ENCODE measurements at places on chromosomes 16 and 17.
A peak's percentile ranks its signal among the peaks of the same experiment; 100 is the strongest.

GRCh38 chr16:17063201-17064139, 407.3 kb downstream of the XYLT1 start:
- no peak for DNase-seq

GRCh38 chr17:74859459-74860228, at the start of gene GRIN2C:
Gene GRIN2C, minus strand, starts transcription at chr17:74859885. Its CDS starts 4,793 bp downstream, at chr17:74855092.
- DNase-seq = no peak

DNA sequence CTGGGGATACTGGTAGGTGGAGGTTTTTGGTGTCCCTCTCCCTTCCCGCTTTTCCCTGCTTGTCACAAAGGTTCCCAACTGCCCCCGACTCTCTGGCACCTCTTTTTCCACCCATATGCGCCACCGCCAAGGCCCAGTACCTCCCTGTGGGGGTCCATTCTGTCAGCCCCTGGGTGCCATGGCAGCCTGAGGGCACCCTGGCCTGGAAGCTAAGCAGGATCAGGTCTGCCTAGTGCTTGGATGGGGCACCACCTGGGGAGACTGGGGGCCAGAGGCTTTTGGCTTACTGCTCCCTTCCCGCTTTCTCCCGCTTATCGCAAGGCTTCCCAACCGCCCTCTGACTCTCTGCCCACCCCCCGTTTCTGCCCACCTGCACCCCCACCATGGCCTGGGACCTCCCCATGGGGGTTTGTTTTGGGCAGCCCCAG, 2286.4 kb downstream of the TP53TG3F start:
- no peak for DNase-seq

GRCh38 chr17:57424777-57425188, 168.5 kb downstream of the MSI2 start:
- DNase-seq = no peak

- no peak for DNase-seq
These were observed 78.0 kb upstream of the GAS7 start for GRCh38 chr17:10276436-10276835.

DNA sequence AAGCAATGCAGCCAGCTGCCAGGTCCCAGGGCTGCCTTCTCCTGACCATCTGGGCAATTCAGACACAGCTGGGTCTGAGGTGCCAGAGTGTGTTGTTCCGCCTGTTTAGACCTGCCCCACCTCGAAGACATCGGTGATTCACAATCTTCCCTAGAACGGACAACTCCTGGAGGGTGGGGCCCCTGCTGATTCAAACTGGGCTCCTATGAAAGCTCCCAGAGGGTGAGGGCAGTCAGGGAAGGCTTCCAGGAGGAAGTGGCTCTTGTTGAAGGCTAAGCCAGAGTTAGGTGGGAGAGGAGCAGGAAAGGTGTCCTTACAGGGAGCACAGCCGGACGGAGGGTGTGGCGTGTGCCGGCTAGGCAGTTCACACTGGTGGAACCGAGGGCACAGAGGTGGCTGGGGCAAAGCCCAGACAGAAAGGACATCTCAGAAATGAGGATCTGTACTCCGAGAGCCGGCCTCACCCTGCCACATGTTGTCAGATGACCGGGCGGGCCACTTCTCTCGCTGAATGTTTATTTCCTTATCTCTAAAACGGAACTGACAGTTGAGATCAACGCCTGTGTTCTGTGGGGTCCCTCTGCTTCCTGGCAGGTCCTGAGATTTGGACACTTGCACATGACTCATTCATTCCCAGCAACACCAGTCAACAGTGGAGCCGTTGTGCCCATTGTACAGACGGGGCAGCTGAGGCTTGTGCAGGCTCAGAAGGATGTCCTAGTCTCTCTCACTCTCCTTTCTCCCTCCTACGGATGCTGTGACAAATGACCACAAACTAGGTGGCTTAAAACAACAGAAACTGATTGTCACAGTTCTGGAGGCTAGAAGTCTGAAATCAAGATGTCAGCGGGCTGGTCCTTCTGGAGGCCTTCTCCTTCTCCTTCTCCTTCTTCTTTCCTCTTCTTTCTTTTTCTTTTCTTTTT, 26.9 kb upstream of the LITAF start:
- no peak for DNase-seq

DNA sequence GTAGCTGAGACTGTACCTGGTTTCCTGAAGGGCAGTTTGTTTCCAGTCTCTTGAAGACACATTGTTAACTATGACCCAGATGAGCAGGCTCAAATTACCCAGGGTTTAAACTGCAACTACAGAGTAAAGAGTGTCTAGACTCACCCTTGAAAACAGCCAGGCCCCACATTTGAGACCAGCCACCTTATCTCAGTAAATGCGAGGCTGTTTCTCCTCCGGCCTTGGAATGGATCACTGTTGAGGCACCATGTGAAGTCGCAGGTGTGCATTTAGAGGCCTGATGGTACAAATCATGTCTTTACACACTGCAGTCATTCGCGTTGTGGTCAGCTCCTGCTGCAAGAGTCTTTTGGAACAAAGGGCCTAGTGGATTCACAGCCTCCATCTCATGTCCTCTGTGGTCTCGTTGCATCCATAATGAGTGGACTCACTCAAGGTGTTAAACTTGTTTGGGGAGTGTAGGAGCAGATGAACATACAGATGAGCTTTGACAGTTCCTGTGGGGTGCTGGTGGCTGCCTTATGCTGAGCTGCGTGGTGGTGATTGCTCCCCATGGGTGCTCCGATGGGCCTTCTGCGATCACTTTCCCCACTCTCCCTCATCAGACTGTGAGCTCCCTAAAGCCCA, 18.5 kb upstream of the N4BP1 start:
- DNase-seq = no peak

- no peak for DNase-seq
These were observed 1568.6 kb upstream of the GOT2 start for GRCh38 chr16:60302676-60303075.

- DNase-seq = no peak
These were observed 41.3 kb downstream of the BEAN1 start for GRCh38 chr16:66468321-66468965.

GRCh38 chr16:81657224-81657623, 121.9 kb upstream of the PLCG2 start:
- no peak for DNase-seq

- no peak for DNase-seq
These were observed 7.1 kb upstream of the CMTM4 start for GRCh38 chr16:66703406-66704215.

GRCh38 chr17:38922538-38923297, 2.7 kb upstream of the LASP1NB start:
- DNase-seq = peak; percentile 58

DNA sequence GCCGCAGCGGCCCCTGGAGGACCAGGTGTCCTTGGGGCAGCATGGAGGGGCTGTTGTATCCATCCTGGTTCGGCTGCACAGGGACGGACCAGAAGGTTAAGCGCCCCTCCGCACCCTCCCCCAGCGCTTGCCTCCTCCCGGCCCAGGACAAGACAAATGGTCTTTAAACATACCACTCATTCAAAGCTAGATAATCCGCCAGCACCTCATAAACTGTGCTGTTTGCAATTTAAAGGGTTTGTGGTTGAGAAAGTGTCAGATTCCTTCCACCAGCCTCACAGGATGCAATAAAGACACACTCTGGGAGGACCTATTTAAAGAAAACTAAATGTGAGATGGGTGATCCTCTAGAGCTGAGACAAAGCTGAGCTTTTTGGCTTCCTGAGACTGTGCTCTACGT, 426.2 kb upstream of the EEF2KMT start:
- DNase-seq = no peak

DNA sequence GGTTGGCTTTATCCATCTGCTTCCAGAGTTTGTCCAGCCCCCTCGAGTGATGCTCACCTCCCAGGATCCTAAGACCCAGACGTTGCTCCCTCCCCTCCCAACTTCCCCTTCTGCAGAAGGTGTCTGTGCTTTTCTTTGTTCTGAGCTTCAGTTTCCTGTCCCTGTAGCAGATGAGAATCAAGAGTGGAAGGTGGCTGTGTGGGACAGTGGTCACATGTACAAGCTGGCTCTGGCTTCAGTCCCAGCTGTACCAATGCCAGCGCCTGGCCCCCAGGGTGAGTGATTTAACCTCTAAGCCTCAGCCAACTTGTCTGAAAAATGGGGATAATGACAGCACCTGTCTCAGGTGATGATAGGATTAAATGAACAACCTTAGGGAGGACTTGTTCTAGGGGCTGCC, 7.7 kb downstream of the PRR15L start:
- no peak for DNase-seq

GRCh38 chr16:22214889-22215288, 8.8 kb downstream of the EEF2K start:
- no peak for DNase-seq

DNA sequence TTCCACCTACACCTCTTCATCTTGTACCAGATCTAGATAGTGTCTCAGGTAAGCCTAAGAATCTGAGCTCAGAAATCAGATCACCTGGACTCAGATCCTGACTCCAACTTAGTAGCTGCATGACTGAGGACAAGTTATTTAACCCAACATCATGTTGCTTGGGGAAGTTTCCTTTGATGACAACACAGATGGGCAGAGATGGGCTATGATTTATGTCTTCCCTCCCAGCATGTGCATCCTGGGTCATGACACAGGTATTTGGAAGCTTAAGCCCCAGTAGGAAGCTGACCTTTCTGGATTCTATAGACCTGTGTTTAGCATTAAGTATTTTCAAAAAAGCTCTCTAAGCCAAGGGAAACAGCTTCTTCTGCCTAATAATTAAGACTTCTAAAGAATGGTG, 12.4 kb upstream of the HEATR6 start:
- no peak for DNase-seq

DNA sequence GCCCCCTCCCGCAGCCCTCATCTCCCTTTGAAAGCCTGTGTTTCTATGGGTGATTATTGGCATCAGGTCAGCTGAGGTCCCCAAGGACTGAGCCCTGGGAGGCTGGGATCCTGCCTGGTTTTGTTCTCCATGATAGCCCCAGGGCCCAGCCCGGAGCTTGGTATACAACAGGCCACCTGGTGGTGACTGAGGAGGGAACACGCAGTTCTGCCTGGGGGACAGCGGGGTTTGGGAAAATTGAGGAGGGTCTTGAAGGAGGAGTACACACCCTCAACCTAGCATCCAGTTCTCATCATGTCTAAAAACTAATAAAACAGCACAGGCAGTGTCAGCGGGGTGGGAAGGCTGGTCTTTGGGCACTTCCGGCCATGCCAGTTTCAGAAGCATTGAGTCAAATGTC, 335.1 kb downstream of the CPPED1 start:
- DNase-seq = no peak

- no peak for DNase-seq
These were observed 1.3 kb downstream of the NTAN1 start for GRCh38 chr16:15054357-15055140.

- no peak for DNase-seq
These were observed 29.4 kb upstream of the DDX52 start for GRCh38 chr17:37672548-37673078.

- no peak for DNase-seq
These were observed 11.9 kb upstream of the PVALEF start for GRCh38 chr17:81153340-81153803.

DNA sequence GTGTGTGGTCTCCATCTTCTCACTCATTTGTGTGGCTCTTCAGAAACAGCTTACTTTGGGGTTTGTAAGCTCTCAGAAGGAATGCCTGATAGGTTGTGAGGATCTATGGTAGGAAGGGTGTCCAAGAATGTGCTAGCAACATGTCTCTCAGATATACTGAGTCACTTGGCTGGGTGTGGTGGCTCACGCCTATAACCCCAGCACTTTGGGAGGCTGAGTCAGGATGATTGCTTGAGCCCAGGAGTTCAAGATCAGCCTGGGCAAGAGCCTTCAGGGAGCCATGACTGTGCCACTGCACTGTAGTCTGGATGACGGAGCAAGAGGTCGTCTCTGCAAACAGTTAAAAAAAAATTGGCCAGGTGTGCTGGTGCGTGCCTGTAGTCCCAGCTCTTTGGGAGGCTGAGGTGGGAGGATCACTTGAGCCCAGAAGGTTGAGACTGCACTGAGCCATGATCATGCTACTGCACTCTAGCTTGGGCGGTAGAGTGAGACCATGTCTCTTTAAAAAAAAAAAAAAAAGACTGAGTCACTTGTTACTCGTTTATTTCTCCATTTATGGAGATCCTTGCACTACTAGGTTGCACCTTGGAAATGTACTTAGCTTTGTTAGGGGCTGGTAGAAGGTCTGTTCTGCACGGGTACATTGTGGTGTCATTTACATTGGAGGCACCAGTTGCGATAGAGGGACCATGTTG, 232.0 kb downstream of the SNX29 start:
- no peak for DNase-seq

- DNase-seq = no peak
These were observed 17.2 kb downstream of the CORO7 start for GRCh38 chr16:4399001-4399730.

GRCh38 chr16:17222871-17223401, 247.8 kb downstream of the XYLT1 start:
- DNase-seq = no peak

DNA sequence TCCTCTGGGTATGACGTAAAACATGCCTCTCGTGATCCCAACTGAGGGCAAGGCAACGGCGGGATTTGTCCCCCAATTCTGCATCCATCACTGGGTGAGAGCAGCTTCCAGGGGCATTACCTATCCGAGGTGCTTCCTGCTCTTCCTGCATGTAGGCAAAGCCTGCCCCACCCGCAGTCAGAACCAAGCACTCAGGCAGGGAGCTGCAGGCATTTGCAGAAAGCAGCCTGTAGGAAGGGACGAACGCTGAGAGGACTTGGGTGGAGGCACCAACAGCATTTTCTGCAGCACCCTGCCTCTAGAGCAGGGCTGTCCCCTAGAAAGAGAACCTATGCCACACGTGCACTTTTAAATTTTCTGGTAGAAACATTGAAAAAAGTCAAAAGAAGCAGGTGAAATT, 5.5 kb downstream of the BCO1 start:
- DNase-seq = no peak

DNA sequence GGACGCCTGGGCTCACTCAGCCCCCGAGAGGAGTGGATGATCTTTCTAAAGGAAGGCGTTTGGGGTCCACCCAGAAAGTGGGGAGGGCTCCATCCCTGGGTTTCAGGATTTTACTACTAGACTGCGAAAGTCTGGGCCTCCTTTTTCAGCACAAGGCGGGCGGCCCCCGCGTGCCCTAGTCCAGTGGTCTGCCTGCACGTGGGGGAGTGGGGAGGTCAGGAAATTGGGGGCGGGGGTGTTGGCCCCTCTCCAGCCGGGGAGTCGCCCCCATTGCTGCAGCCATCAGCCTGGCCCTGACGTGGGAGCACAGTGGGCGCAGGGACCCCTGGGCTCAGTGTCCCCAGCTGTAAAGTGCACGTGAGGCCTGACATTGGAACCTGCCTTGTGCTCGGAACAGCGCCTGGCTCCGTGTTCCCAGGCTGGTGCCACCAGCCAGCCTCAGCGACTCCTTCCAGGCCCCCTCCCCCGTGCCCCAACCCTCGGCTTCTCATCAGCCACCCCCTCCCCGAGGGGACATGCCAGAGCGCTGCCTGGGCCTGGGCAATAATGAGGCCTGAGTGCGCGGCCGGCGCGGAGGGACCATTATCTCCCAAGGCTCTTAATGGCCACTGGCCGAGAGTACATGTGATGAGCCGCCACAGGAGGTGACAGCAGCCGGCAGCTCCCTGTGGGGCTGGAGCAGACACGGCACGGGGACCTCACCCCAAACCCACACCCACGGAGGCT, 2.4 kb upstream of the C1QTNF8 start:
- DNase-seq = no peak

GRCh38 chr16:74893541-74893940, 91.4 kb downstream of the WDR59 start:
- no peak for DNase-seq

Measured in cerebellar nuclear complex (tissue), 1 donor.